NCI-H1694 treated with DMSO at 0.1 percent for 48 hours (cell line): ENCODE measurements at places on chromosomes 4 and X.

GRCh38 chrX:39869846-39870601 is 227.7 kb downstream of the BCOR start:
- DNase-seq, result no peak

- DNase-seq, result no peak
Observed at GRCh38 chr4:123206016-123206415, 190.6 kb upstream of the SPRY1 start.

DNA sequence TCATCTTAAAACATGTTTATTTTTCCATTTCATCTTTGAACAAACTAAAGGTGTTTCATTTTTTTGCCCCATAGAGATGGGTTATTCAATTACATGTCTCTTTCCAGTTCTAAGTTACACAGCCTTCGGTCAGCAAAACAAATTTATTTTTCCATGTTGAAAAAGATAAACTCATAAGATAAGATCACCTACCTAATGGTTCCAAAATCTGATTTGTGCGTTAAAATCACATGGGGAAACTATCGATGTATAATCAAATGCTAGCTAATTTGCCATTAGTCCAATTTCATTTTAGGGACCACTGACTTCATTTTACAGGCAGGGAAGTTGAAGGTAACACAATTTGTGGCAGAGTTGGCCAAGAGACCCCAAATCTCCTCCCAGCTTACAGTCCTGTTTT is 67.2 kb upstream of the ACSL1 start:
- DNase-seq, result no peak

- no peak for DNase-seq
Observed at GRCh38 chr4:33841120-33841519, 2403.2 kb downstream of the ARAP2 start.

DNA sequence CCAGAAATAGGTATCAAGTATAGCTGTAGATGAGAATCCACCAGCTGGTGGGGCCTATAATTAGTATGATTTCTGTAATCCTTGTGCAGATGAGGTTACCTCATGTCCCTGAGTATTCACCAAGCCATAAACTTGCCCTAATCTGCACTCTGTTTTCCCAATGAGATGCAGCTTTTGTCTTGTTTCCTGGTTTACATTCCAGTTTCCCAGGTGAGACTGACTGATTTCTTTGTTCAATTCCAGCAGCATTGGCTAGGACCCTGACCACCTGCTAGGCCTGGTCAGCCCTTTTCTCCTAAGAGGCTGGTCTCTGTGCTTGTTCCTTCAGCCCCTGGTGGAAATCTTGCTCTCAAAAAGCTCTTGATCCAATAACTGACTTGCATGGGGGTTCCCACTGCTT is 44.6 kb downstream of the GABRB1 start:
- DNase-seq, result no peak

DNA sequence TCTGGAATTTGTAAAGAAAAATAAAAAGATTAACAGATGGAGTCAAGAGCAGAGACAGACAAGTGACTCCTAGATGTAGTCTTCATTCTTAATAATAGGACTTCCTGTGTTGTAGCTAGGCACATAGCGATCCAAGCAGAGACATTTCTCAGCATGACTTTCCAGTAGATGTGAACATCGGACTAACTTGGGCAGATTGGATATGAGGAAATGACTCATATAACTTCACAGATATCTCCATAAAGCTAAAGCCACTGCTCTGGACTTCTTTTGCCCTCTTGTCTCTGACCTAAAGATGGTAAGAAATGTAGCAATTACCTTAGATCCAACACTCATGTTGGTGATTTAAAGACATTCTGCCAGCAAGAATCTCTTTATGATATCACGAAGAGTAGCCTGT is 131.7 kb downstream of the EPHA5 start:
- DNase-seq, result no peak

DNA sequence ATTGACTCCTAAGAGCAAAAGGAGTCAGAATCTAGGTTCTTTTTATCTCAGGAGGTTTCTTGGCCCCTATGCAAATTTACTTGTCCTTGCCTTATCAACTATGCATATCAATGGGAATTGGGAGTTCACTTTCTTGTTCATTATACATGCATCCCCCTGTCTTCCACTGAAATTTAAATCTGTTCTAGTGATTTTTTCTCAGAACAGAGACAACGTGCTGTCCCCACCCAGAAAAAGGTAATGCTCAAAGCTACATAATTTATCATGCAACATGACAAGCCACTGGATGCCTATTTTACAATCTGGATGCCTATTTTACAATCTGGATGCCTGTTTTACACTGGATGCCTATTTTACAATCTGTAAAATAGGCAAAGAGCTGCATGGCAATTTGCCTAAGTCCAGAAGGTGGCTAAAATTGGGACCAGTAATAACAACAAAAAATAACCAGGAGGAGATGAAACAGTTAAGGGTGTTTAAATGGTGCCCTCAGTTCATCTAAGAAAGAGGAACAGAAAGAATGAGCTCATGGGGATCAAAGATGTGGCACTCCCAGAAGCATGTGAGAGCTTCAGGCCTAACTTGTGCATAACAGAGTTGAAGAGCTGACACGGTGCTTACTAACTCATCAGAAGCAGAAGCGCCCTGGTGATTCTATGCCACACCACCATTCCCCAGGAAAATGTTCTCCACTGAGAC is 537.8 kb upstream of the BOD1L1 start:
- DNase-seq, result no peak

DNA sequence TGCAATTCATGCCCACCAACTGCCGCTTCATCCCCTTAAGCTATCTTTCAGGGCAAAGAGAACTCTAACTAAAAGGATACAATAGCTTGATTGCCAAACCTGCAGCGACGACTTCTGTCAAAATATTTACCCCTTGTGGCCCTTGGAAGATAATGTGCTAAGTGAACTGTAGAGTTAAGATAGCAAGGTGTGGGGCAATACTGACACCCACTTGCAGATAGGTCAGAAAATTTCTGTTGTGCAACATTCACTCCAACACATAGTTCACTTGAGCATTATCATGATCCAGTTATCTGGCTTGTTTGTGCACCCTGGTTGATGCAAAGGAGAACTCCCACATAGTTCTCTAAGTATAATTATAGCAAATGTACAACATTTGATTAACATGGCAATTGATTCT is 55.6 kb downstream of the RHOXF2B start:
- no peak for DNase-seq

DNA sequence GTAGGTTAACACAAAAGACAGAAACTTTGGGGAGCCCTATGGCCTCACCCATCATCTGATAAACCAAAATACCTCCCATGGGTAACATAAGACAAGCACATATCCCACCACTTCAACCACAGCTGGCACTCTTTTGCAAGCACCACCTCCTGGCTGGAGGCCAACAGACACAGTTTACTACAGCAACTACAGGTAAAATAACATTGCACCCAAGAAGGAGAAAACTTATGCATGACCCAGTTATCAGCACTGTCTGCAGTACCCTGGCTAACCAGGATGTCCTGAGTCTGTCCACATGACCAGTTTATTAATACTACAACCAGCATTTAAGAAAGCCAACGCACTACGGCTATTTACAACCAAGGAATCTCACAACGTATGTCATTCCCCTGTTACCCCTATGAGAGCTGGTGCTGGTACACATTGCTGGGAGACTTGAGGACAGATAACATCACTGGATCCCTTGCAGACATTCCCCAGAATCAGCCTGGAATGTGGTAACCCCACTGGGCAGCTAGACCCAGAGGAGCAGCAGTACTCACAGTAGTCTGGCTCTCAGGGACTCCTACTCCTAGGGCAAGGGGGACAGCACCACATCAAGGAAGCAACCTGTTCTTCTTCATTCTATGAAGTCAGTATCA is 32.0 kb downstream of the ELF2 start:
- no peak for DNase-seq

DNA sequence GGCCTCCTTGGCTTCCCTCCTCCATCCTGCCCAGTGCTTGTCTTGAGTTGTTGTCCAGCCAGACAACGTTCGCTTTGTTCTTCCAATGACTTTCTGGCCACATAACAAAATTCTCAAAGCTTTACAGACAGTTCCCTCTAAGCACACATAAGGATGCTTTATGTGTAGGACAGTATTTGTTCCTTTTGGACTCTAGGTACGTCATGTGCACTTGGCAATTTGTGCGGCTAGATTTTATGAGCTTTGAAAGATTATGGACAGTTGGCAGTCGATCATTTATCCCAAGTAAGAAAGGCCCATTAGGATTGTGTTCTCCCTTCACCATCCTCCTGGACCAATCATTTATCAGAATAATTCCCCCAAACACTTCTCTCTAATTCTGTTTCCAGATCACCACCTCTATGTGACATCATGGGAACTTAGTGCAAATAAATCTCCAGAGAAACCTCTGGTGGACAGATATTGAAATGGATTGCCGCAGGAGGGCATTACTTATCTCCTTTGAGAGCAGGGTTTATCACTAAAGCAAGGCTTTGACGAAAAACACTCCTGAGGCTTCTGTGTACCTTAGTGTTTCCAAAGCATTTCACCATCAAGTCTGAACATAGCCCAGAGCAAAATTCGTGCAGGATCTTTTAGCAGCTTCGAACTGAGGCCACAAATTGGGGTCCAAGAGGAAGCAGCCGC is 77.4 kb upstream of the BMPR1B start:
- no peak for DNase-seq

- DNase-seq, result no peak
Observed at GRCh38 chrX:56499372-56499771, 64.1 kb upstream of the UBQLN2 start.

DNA sequence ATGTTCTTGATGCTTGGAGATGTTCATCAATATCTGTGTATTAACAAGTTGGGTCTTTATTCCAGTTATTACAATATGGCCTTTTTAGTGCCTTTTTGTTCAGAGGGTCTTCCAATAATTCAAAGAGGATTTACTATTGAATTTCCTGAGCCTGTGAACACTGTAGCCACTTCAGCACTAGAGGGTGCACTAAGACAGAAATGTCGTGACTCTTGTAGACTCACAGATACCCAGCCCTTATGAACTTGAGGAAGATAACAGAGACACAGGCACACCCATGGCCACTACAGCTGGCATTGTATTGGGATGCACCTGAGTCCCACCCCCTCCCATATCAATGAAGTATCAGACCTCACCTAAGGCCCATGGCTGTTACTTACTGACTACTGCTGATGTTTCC is 54.4 kb upstream of the ACTRT1 start:
- DNase-seq, result peak; percentile 26

- DNase-seq, result no peak
Observed at GRCh38 chrX:15834827-15835595, 19.6 kb downstream of the AP1S2 start.

GRCh38 chr4:100189820-100190642 is at the start of gene DDIT4L:
TSS of gene DDIT4L (minus strand) at chr4:100190468. CDS start at chr4:100189983, 485 bp downstream.
- DNase-seq, result no peak
